ENCODE measurements at places on chromosomes 12 and 14. TPM values are rescaled to one million over a fixed set of nuclear protein-coding genes. Genes with fewer than 3 reads are reported as not detected.

- DNase-seq, result no peak
Measured at GRCh38 chr12:114319422-114319821, 86.5 kb downstream of the TBX5 start.

DNA sequence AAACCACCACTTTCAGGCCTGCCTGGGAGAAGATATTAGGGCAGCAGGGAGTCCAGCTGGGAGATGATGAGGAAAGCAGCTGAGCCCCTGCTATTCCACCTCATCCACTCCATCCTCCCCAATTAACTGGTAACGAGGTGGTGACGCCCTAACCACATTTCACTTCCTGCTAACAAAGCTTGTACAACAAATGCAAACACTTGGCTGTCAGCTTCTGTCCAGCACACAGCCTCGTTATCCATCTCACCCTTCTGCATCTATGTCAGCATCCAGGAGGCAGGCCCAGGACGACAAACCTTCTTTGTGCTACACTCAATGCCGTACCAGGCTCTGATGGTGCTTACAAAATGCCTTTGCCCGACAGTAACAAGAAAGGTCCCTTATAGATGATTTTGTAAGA, 225.4 kb downstream of the APAF1 start:
- DNase-seq, result no peak

DNA sequence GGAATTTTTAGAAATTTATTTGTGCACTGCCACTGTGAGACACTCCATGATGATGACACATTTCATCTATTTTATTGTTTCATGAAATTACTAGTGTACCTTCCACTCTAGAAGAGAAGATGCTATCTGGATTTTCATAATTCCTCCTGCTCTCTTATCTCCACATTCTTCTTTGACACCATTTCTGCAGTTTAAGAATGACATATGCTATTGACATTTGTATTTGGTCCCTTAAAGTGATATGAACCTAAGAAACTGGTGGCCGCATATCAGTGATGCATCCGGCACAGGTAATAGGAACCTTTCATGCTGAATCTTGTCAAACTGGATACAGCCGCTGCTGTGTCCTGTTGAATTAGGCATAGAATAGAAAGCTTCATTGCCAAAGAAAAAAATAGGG, 696.3 kb downstream of the TMEM121 start:
- no peak for DNase-seq

Gene PRH2
- total RNA-seq, result not detected

Gene IKZF4
- 14.9 TPM for total RNA-seq

All from activated naive CD8-positive, alpha-beta T cell treated with anti-CD3 and anti-CD28 coated beads, Interleukin-2, amount 10 ng/mL, durations not matched to agents 7 days and 5 days (primary cell).